ENCODE measurements at places on chromosomes 1 and 21.
A peak's percentile ranks its signal among the peaks of the same experiment; 100 is the strongest.

- DNase-seq = no peak
Measured at GRCh38 chr1:58607391-58607790, 30.3 kb upstream of the TACSTD2 start.

DNA sequence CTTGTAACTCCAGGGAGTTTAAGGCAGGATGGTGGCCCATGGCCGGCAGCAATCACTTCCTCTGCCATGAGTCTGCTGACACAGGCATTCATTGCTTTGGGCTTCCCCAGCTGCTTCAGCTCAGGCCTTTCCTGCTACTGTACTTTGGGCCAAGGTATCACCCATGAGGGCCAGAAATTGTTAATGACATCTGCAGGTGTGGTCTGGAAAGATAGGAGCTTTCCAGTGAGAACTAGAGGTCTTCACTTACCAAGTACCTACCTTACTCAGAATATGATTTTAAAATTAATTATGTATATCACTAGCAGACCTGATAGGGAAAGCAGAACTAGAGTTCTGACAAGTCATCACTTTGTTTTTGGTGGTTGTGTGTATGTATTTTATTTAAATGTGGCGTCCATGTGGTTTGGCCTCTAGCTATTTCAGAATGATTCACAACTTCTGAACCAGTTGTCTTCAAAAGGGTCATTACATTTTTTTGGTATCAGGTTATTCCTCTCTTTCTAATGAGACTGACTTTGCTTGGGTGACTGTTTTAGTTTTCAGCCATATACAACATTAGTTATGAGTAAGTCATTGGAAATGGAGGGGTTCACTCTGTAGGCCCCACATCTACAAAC is 2.7 kb downstream of the RGL1 start:
- DNase-seq = peak; percentile 19

DNA sequence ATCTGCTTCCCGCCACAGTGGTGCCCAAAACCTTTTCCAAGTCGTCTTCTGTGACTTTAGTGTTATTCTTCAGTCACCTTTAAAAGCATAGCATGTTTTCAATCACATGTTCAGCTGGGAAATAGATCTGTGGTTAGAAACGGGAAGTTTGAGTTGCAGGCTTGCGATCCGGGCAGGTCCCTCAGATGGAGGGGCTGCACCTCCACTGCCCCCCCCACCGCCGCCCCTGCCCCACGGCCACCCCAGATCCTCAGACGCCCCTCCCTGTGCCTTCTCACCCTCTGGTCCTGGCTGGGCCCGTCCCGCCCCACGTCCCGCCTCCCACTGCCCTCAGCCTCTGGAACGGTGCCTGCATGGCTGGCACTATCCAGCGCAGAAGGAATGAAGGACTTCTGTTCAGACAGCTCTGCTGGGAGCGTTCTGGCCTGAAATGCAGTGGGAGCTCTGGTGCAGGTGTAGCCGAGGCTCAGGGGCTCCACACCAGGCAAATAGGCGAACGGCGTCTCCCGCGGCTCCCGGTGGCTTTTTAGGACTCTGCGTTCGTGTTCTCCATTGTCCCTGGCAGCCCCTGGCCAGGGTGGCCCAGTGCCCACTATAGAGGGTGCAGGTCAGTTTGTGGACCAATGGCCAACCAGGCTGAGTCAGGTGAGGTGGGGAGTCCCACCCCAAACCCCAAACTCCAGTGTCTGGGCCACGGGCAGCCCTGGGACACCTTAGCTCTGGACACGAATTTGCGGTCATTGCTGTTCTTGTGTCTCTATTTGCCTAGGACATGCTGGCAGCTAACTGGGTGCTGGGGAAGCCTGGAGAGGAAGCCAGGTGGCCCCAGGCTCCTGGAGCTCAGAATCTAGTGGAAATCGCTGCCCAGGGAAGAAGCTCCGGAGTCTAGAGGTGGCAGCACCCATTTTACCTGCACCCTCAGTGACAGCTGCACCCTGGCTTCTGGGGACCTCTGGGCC is 67.1 kb downstream of the FAAP20 start:
- DNase-seq = no peak

DNA sequence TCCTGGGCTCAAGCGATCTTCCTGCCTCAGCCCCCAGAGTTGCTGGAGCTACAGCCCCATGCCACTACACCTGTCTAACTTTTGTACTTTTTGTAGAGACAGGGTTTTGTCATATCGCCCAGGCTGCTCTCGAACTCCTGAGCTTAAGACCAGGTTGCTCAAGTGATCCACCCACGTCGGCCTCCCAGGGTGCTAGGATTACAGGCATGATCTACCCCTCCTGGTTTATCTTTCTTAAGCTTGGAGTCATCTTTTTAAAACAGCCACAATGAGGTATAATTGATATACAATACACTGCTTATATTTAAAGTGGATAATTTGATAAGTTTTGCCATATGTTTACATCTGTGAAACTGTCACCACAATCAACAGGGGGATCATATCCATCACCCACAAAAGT is 25.4 kb upstream of the WDR26 start:
- DNase-seq = no peak

GRCh38 chr1:14881775-14882672 is 271.5 kb upstream of the TMEM51 start:
- DNase-seq = no peak

DNA sequence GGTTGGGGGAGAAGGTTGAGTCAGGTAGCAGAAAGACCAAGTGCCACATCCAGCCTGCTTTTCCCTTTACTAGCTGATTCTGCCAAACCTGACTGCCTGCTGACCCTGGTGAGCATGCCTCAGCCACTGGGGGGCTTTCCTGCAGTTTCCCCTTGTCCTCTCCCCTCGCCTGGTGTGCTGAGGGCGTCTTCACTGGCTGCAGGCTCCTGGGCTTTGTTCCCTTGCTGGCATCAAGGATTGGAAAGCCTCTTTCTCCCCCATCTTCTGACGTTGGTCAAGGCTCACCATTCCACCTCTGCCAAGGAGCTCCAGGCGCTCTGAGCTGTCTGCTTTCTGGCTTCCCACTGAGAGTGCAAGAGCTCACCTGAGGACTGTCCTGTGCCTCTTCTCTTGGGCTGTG is 28.4 kb downstream of the MAN1C1 start:
- no peak for DNase-seq

- DNase-seq = peak; percentile 83
Measured at GRCh38 chr1:43293896-43294760, 6.7 kb upstream of the TIE1 start.

- DNase-seq = peak; percentile 56
Measured at GRCh38 chr1:94648225-94649007, 106.9 kb upstream of the F3 start.

DNA sequence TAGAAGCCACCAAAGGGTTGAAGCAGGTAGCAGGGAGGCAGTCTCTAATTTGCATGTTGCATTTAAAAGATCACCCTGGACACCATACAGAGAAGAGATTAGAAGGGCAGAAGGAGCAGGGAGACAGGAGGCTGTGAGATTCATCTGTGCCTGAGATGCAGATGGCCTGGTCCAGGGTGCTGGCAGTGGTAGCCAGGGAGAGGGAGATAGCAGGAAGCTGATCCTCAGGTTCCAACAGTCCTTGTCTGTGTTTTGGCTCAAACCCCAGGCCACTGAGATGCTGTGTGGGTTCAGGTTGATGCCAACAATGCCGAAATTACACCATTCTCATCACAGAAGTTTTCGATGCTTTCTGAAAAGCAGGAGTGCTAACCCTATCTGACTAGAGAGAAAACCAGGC is 113.7 kb downstream of the KAZN start:
- no peak for DNase-seq

- DNase-seq = no peak
Measured at GRCh38 chr1:197441999-197442414, 174.0 kb downstream of the CRB1 start.

- DNase-seq = no peak
Measured at GRCh38 chr1:222784371-222784770, 30.5 kb upstream of the DISP1 start.

GRCh38 chr1:61111084-61112004 is 29.0 kb downstream of the NFIA start:
- no peak for DNase-seq

- DNase-seq = no peak
Measured at GRCh38 chr1:85296980-85297379, 20.5 kb upstream of the BCL10 start.

DNA sequence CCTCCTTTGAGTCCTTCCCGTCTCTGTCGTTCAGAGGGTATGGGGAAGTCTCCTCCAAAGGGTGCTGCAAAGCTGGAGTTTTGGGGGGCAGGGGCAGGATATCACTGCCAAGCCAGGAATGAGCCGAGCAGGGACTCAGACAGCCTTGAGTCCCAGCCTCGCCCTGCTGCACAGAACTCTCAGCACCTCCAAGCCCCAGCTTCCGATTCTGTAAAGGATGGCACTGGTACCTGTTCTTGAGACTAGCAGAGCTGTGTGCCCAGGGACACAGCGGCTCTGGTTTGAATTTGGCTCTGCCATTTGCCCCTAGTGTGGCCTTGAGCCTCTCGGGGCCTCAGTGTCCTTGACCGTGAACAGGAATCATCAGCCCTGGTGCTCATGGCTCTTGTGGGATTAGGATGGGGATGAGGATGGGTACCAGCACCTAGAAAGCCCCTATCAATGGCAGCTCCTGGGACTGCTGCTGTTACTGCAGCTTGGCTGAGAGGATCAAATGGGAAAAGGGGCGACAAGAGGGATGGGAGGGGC is 1.5 kb upstream of the FBLIM1 start:
- no peak for DNase-seq

DNA sequence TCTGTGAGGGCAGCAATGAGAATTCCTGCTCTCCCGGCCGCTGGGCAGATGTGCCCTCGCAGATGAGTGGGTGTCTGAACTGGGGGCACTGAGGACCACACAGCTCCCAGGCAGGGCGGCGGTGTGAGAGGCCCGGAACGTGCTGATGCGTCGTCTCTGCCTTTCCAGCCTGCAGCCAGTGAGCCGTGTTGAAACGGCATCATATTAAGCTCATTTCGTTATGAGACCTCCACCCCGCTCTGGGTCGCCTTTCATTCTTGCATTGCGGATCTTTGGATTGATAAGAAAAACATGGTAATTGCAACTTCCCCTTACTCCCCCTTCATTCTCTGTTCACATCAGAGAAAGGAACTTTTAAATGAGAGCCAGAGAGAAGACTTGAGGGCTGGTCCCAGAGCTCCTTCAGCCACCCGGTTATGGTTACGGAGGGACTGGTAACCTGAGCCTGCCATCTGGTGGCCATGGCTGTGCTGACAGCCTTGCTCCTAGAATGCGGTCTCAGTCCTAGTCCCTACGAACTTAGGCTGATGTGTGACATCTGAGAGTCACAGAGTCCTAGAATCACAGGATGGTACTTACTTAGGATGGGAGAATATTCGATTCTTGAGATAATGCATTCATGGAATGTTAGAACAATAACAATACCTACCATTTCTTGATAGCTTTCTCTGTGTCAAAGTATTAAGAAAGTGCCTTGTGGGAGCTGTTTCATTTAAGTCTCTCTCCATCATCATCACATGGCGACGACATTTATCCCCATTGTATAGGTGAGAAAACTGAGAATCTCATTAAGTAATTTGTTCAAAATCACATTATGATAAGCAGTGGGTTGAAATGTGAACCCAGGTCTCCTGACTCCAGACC is 271.0 kb downstream of the TRABD2B start:
- peak; percentile 90 for DNase-seq

DNA sequence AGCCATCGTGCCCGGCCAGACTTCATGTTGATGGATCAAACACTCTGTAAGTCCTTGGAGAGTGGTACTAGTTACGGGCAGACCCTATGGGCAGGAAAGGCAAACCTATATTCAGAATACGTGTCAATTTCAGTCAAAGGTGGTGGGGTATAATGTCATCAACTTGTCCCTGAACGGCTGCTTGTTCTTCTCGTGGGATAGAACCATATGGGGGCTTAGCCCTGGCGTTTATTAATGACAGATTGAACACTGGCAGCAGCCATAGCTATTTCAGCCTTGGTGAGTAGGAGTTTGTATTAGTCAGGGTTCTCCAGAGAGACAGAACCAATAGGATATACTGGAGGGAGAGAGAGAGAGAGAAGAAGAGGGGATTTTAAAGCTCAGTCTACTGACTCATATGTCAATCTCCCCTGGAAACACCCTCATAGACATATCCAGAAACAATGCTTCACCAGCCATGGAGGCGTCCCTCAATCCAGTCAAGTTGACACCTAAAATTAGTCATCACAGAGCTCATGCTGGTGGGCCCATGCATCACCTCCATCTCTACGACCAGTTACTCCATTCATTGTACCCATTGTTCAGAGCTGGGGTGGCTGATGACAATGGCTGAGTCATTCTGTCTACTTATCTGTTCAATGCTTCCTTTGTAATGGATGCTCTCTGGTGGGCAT is 16.1 kb upstream of the AQP10 start:
- no peak for DNase-seq

DNA sequence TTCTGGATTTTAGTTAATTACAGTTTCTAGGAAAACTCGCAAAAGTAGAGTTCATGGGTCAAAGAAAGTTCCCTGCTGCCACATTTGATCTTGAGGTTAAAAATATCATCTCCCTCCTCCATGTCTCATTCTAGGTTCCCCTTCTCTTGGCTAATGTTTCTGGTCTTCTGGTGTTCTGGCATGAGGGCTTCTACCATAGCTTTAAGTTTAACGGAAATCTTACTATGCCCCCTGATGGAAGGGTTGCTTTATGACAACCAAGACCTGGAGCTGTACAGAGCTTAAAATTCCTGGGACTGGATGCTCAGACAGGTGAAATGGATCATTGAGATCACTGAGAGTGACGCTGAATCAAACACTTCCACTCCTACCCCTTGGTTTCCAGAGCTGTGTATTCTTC is 1881.7 kb downstream of the MRPL39 start:
- no peak for DNase-seq

GRCh38 chr1:183506561-183506960 is 34.3 kb downstream of the SMG7 start:
- no peak for DNase-seq

DNA sequence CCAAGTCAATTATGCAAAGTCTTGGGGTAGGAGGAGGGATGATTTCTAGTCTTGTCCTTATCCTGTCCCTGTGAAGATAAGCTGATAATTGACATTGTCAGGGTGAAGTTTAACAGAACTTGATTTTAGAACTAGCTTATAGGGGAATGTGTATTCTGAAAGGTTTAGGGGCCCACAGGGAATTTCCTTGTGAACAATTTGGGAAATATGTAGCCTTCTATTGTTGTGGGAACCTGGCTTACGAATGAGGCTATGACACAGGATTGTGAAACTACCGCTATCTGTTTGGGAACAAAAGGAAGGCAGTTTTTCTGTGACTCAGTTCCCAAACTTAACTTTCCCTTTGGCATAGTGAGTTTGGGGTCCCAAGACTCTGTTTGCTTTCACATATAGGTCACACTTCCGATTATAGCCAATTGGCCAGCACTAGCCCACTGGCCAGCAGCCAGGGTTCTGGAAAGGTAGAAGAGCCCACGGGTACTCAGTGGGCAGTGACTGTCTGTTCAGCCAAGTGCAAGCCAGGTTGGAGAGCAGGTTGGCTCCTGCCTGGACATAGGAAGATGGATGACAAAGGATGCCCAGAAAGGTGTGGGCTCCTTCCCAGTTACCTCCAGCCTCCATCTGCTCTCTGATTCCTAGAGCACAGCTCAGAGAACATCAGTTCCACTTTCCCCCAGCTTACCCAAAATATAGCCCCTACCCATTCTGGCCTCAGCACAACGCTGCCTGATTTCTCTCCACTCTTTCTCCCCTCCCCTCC is 35.5 kb downstream of the H3-3A start:
- no peak for DNase-seq

- DNase-seq = no peak
Measured at GRCh38 chr1:208850442-208850841, 606.3 kb upstream of the PLXNA2 start.

Measured in transverse colon (tissue), 4 donors.